ENCODE measurements at places on chromosomes 13 and 19.

GRCh38 chr19:2121416-2122051 lies 24.8 kb downstream of the IZUMO4 start:
- DNase-seq, result no peak

- no peak for DNase-seq
These were observed 63.4 kb downstream of the SLC7A1 start for GRCh38 chr13:29532116-29532515.

DNA sequence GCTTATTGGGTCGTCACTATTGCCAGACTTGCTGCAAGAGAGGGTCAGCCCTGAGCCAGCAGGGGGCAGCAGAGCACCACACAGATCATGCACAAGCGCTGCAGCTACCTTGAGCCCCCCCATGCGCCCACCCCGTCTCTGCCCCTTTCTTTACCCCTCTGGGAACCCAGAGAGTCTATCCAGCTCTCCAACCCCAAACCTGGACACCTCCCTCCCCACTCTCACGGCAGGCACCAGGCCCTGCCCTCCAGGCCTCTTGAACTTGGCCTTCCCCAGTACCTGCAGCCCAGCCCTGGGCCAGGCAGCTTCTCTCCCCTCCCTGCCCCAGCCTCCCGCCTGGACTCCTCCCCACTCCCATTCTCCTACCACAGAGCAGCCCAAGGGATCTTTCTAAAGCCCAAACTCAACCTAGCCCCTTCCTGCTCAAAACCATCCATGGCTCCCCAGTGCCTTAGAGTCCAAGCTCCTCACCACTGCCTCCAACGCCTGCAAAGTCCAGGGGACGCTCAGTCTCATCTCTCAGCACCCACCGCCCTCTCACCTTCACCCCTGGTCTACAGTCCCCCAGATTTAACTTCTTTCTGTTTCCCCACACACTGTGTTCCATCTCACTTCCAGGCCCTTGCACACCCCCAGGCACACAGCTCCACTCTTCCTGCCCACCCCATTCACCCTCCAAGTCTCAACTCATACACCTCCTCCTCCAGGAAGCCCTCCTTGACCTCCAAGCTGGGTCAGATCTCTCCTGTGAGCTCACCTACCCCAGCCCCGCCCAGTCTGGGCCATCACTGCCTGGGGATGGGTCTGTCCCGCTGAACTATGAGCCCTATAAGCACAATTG lies 9.4 kb upstream of the CEACAM16 start:
- DNase-seq, result peak; percentile 16

DNA sequence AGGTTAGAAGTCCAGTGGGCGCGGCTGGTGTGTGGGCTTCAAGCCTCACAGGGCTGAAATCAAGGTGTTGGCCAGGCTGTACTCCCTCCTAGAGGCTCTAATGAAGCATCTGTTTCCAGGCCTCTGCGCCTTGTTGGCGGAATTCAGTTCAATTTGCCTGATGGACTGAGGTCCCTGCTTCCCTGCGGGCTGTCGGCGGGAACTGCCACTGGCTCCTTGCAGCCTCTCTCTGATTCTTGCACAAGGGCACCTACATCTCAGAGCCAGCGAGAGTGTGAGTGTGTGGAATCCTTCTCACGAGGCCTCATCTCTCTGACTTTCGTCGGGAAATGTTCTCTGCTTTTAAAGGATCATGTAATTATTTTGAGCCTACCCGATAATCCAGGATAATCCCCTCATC lies 128.6 kb downstream of the DLEU7 start:
- no peak for DNase-seq

GRCh38 chr13:98252931-98253470 lies 75.9 kb upstream of the RNF113B start:
- no peak for DNase-seq

DNA sequence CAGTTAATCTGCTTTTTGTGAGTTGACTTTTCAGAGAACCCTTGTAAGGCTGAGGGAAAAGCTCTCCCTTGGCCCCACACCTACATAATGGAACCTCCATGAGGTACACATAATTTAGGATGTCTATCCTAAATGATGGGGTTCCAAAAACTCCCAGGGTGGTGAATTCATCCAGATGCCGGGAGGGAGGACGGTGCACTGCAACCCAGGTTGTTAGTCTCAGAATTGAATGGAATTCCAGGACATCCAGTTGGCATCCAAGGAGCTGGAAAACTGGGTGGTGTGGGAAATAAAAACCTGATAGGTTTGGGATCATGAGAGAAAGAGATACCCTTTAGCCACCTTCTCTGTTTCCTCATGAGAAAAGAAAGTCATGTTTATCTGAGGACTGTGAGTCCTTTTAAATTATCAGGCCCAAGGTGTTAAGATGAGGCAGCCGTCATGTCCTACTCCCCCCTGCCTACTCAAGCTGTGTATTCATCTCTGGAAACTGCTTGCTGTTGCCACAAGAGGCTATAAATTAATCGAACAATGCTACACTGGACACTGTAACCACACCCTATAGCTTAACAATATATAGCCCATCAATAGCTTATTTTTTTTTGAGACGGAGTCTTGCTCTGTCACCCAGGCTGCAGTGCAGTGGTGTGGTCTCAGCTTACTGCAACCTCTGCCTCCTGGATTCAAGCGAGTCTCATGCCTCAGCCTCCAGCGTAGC lies 49.5 kb downstream of the C13orf46 start:
- no peak for DNase-seq

GRCh38 chr19:57465680-57466381 lies 8.9 kb upstream of the VN1R1 start:
- no peak for DNase-seq

- no peak for DNase-seq
These were observed 851.0 kb upstream of the KLHL1 start for GRCh38 chr13:70959035-70959775.

DNA sequence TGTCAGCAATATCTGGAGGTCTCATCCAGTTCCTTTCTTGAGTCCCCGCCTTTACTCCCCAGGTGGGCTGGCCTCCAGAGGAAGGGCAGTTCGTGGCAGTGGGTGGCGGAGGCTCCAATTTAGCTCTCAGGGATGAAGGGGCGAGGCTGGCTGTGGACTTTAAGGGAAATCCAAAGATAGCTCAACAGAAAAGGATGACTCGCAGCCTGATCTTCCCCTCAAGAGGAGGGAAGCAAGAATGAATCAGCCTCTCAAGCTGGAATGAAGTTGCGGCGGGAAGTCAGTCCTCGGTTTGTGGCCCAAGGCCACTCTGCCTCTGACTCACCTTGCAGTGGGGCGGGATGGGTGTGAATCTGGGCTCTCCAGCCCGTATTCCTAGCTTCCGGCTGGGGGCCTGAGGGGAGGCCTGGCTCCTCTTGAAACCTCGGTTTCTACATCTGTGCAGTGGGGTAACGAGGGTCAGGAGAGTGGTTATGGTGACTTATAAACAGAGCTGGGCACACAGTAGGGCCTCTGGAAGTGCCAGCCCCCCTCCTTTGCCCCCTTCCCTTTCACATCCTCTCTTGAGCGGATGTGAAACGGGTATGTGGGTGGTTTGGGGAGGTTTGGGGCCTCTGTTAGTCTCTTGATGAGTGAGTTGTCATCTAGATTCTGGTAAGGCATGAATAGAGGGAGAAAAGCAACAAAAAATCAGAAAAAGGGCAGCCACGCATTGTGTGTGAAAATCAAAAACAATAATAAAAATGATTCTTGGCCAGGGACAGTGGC lies 10.5 kb upstream of the SMG9 start:
- peak; percentile 53 for DNase-seq
